Stimulated activated CD8-positive, alpha-beta memory T cell treated with anti-CD3 and anti-CD28 coated beads, Interleukin-4, amount 100 ng/mL, for 4 hours (primary cell): ENCODE measurements at places on chromosomes 7 and 10.

DNA sequence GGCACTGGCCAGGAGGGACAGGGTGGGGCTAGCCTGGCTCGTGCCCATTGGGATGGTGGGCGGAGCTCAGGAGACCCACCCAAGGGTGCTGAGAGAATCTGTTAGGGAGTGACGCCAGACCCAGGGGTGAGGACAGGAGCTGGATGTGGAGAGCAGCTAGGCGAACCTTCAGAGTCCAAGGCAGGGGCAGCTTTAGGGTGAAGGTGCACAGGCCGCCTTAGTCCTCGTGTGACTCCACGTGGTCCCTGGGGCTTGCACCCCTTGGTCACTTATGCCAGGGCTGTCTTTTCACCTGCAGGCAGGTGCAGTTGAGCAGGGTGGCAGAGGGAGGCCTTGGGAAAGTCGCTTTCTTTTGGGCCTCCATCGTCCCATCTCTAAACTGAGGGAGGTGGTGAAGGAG lies 4.3 kb downstream of the RAMP3 start:
- DNase-seq: no peak

DNA sequence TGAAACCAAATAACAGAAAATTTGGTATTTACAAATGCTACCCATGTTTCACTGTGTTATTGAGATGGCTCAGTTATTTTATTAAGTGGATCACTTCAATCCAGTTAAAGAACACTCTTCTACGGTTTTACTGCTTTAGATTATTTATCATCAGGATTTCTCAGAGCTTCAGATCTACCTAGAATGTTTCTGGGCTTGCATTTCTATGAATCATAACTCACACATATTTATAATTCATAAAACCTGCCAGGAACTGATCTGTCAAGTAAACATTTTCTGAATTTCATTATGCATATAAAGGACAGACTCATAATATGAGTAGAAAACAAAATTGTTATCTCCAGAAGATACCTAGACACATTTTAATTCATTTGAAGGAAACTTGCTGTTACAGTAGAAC lies 1172.3 kb upstream of the LRRTM3 start:
- no peak for DNase-seq

DNA sequence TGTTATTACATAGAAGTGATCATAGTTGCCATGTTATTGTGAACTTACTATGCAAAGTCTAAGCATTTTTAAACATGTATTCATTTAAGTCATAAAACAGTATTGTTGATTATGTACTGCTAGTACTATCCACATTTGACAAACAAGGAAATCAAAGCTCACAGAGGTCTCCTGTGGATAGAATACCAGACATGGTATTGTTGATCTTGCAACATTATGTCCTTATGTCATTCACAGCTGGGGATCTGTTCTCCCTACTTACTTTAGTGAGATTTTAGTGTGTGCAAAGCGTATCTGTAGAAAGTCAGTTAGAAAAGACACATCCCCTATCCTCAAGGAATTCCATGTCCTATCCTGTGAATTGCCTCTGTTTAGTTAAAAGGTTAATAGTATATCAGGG lies 106.1 kb downstream of the SND1 start:
- no peak for DNase-seq

DNA sequence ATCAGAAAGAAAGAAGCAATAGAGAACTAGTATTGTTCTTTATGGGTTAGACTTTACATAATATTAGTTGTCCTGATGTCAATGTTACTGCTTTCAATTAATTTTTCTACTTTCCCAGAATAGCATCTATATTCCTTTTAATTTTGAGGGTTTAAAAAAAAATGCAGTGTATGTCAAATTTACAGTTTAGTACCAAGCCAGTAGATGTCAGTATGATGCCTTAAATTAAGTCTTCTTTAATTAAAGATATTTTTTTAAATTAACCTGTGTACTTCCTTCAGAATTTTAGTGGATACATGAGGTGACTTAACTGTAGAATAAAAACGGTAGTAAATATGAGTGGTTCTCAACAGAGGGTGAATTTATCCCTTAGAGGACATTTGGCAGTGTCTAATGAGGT lies 35.2 kb upstream of the STOX1 start:
- DNase-seq: no peak

GRCh38 chr10:59985639-59986038 lies 79.3 kb upstream of the CCDC6 start:
- no peak for DNase-seq

DNA sequence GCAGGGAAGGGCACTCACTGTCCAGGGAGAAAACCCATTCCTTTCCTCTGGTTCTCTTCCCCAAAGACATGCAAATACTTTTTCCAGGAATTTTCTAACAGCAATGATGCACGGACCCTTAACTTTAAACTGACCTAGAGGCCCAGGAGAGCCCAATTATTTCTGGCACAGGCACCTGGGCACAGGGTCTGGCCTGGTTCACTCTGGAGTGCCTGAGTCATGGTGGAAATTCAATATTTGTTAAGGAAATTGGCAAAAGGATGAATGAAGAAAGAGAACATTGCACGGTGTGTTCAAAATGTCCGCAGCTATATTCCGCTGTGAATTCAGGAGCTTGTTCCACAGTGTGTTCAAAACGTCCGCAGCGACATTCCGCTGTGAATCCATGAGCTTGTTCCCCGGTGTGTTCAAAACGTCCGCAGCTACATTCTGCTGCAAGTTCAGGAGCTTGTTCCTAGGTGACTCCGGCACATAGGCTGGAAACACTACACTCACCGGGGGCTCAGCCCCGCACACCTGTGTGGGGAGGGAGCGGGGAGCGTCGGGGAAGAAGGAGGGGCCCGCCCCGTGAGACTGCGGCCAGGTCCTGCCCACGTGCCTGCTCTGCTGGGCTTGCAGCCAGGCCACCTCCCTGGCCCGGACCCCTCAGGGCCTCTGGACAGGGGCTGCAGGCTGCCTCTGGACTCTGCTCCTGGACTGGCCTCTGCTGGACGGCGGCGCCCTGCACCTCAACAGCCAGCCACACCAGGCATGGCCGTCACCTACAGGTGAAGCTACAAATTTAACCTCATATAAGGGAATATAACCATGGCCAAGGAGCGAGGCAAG lies 72.0 kb upstream of the FAM20C start:
- DNase-seq: no peak

GRCh38 chr10:33295851-33296250 lies 38.6 kb downstream of the NRP1 start:
- DNase-seq: no peak

DNA sequence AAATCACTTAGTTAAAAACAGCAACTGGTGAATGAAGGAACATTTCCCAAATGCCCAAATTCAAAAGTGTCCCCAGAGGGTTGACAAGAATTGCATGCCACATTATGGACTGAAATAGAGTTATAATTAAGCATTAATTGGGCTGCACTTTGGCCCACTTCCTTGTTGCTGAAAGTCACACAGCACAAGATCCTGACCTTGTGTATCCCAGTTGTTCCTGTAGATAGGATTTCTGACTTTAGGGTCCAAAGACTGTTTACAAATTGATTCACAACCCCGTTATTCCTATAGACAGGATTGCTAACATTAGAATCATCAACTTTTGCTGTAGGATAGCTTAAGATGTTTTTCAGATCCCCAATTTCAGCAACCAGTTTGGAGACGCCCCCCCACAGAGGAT lies 31.5 kb upstream of the NPFFR1 start:
- no peak for DNase-seq
